ENCODE measurements at places on chromosomes 6 and 20.

DNA sequence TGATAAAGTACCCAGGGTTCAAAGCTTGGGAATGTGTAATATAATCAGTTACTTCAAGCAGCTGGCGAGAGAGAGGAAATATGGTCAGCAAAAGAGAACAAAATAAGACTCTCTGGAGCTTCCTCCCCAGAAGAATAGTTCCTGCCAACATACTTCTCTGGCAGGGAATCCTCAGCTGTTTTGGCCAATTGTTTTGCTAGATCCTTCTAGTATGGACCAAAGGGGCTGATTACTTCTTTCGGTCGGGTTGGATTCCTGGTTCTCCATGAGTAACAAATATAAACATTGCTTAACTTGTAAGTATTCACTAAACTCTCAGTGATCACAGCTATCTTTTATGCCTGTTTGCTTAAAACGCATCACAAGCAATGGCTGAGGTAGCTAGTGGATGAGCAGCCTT, 31.4 kb upstream of the FBXO9 start:
- no peak for DNase-seq

- DNase-seq, result no peak
These were observed 324.2 kb upstream of the CNR1 start for GRCh38 chr6:88490195-88490907.

GRCh38 chr6:121399966-121400365, 35.5 kb upstream of the GJA1 start:
- DNase-seq, result no peak

GRCh38 chr6:7373739-7374138, 15.8 kb downstream of the CAGE1 start:
- no peak for DNase-seq

GRCh38 chr6:169424149-169424804, 170.6 kb upstream of the THBS2 start:
- no peak for DNase-seq

DNA sequence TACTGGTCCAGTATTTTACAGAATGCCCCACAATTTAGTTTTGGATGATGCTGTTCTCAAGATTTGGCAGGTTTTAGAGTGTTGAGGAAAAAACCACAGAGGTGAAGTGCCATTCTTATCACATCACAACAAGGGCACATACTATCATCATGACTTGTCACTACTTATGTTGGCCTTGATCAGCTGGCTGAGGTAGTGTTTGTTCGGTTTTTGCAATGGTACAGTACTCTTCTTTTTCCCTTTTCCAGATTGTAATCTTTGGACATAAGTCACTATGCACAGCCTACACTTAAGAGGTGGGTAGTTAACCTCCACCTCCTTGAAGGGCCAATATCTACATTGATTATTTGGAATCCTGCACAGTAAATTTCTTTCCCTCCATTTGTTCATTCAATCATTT, 8.8 kb downstream of the TENT5A start:
- DNase-seq, result no peak

- DNase-seq, result no peak
These were observed 267.8 kb downstream of the PTPRK start for GRCh38 chr6:128252341-128253176.

- DNase-seq, result no peak
These were observed 1.3 kb downstream of the VEGFA start for GRCh38 chr6:43771210-43771857.

DNA sequence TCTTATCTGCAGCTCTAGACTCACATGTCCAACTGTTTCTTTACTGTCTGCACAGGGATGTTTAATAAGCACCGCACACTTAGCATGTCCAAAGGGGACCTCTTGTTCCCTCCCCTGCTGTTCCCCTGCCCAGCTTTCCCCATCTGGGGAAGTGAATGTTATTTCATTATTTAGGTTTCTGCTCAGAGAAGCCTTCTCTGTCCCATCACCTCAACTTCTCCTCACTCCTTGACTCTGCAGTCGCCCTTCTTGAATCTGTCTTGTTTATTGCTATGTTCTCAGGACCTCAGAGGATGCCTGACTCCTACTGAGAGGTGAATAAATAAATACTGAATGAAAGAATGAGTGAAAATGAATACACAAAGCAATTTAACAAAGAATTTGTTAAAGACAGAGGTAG, 121.0 kb downstream of the SASH1 start:
- no peak for DNase-seq

DNA sequence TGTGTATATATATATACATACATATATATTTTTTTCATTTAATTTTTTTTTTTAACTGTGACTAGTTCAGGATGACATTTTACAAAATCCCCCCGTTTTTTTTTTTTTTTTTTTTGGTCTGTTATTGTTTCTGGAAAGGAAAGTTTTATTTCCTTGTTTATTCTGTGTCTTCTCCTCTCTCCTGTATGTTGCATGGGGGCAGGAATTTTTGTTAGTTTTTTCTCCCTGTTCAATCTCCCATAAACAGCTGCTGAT, 32.4 kb upstream of the TXLNB start:
- DNase-seq, result no peak

DNA sequence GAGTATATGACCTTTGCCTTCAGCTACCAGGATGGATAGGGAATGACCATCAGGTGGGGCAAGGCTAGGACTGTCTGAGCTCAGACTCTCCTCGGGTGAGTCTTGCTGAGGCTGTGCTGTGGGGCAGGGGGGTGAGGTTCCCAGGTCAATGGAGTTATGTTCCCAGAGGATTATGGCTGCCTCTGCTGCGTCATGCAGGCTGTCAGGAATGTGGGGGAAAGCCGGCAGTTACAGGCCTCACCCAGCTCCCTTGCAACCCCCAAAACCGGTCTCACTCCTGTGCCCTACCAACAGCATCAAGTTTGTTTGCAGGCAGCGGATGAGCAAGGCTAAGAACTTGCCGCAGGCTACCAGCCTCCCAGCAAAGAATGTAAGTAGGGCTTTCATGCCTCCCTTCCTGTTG, 93.5 kb downstream of the ESR1 start:
- no peak for DNase-seq

DNA sequence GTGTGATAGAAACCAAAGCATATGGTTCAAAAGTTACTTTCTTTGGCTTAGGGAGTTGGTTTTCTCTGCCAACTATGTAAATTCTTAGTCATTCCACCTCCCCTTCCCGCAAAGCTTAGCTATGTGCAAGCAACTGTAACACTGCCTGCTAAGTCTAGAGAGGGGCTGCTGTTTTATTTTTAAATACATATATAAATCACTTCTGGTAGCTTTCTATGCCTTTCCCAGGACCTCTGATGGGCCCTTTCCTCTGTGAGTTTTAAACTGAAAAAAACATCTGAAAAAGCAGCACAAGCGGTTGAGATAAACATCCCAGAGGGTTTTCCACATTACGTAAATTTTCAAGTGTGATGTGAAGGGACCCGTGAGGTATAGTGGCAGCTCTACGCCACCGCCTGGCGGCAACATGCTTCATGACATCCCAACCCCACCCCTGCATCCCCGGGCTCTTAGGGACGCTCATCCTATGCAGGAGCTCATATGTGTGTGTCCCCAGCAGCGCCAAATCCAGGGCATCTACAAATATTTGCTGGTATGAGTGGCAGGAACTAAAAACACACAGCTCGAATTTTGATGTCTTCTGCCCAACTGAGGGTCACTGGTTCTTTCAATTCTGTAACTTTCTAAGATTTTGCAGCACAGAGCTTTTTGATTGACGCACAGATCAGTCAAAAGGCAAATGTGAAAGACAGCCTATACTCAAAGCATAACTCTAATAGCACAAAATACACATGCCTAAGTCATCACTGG, 12.7 kb downstream of the SAYSD1 start:
- no peak for DNase-seq

GRCh38 chr6:111215131-111215530, 127.8 kb downstream of the SLC16A10 start:
- no peak for DNase-seq

DNA sequence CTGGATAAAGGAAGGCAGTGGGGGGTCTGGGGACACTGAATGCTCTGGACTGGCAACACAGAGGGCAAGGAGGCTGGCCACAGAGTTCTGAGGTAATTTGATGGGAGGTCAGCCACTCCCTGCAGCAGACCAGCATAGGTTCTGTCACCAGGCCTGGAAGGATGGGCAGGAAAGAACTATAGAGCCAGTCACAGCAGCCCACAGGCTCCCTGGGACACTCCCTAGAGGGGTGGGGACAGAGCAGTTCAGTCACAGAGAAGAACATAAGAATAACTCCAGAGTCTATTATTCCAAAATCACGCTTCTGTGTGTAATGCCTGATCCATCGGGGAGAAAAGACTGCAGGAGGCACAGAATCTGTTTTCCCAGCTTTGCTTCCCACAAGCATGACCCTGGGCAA, 19.6 kb downstream of the DYNLRB1 start:
- no peak for DNase-seq

DNA sequence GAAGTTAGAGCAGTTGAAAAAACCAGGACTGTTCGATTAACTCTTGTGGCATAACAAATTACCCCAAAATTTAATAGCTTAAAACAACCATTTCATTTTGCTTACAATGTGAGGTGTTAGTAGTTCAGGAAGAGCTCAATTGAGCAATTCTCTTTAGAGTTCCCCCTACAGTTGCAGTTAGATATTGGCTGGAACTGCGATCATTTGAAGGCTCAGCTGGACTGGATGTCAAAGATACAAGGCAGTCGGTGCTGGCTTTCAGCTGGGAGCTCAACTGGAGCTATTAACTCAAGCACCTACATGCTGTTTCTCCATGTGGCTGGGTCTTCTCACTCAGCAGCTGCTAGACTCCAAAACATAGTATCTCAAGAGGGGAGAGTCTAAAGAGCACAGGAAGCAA, 96.0 kb upstream of the LOC128125822 start:
- DNase-seq, result no peak

- no peak for DNase-seq
These were observed 153.9 kb downstream of the MRPL14 start for GRCh38 chr6:43973357-43973756.

- DNase-seq, result no peak
These were observed 21.7 kb downstream of the TAF8 start for GRCh38 chr6:42071881-42072583.

DNA sequence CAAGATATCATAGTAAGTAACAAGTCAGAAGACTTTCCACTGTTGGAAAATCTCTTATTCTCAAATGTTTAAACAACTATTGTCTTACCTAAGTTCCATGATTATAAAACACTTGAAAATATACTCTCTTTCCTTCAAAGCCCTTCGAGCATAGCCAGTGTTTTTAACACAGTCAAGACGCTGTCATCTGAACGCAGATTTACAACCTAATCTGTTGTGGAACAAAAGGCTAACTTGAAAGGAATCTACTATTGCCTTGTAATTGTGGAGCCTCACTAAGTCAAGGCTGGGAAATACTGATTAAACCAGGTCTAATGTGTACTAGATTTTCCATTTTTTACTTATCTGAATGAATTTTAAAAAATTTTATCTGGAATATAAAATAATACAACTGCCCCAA, 205.8 kb downstream of the TRDN start:
- DNase-seq, result no peak

- DNase-seq, result no peak
These were observed 7.0 kb upstream of the RIN2 start for GRCh38 chr20:19750907-19751636.

DNA sequence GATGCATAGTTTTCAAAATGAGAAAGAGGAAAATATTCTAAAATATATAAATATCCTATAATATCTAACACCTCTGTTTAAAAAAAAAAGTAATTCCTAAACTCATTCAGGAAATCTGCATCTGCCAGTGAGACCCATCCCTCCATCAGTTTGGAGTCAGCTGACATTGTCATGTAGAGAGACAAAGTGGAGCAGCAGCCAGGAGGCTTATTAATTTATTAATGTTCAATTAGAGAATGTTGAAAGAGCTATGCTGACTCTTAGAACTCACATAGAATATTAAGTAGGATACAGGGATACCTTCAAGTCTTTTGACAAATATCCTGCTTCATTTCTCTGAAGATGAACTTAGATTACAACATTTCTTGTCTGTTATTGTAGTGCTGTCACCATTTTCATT, 12.8 kb upstream of the PERP start:
- DNase-seq, result no peak

DNA sequence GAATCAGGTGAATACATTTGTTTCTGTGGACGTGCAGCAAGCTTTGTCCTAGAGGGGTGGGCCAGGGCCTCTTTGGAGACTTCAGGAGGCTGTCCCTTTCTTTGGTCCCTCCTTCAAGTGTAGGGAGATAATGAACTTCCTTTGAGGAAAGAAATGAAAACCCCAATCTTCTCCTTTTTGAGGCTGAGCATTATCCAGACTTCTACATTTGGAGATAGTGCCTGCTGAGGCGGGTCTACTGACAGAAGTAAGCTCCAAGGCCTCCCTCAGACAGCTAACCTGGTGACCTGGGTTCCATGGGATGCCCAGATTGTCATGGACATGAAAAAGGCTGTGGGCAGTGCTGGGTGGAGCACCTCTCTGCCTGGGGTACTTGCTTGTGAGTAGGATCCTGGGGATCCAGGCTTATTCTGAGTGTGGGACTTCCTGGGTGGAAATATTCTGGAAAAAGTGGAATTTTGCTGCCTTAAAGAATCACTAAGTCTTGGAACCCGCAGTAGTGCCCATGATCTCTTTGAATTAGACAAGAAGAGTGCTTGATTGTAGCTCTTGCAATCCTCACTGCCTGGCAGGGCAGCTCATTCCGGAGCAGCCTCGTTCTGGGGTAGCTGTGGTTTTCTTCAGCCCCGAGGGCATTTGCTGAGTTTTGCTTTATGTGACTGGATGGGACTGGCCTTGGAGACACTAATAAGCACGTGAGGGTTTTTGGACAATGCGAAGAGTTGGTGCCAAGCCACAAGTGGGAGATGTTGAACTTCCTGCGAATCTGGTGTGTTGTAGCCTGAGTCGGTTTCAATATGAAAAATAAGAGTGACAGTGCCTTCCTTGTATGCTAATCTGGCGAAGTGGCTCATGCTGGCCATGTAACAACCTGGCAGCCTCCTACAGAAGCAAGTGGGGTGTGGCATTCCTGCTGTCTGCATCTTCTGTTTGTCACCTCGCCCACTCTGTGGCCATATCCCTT, 28.1 kb downstream of the SNRNP48 start:
- DNase-seq, result no peak

DNA sequence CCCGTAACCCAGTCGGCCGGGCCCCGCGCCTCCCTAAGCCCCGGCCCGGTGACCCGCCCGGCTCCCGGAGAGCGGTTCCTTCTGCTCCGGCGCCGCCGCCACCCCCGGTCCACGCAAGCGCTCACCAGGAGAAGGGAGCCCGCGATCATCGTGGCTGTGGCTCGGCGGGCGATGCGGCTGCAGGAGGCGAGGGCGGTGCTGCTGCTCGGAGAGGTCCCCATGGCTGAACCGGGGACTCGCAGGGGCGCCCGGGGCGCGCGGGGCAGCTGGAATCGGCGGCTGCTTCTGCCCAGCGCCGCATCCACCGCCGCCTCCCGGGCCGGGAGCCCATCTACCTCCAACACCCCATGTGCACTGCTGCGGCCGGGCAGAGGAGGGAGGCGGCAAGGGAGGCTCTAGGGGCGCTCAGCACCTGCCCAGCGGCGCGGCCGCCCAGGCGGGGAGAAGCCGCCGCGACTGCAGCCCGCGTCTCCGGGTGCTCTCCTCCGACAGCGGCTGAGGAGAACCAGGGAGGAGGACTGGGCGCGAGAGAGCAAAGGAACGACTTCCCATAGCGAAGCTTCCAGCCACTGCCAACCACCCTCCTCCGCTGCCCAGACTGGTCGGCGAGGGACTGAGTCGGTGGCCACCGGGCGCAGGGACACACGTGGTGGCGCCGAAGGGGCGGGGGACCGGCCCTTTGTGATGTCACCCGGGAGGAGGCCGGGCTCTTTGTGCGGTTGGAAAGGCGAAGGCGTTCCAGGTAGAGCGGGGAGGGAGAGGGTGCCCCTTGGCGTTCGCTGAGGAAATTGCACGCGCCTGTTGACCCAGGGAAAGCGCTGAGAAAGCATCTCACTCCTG, at the start of gene TNFRSF21:
TSS of gene TNFRSF21 (minus strand) at position 615 of the 840 bp plus-strand sequence. CDS start at position 221, 394 bp downstream.
- DNase-seq, result peak; percentile 56

- DNase-seq, result no peak
These were observed 464.3 kb upstream of the BTBD3 start for GRCh38 chr20:11453430-11453829.

- no peak for DNase-seq
These were observed 121.6 kb downstream of the SLC16A10 start for GRCh38 chr6:111208933-111209332.

Data from CD4-positive, alpha-beta T cell treated with Interleukin-6 at 100 ng/mL for 8 hours (primary cell).